ENCODE measurements at places on chromosomes 12 and 14.

DNA sequence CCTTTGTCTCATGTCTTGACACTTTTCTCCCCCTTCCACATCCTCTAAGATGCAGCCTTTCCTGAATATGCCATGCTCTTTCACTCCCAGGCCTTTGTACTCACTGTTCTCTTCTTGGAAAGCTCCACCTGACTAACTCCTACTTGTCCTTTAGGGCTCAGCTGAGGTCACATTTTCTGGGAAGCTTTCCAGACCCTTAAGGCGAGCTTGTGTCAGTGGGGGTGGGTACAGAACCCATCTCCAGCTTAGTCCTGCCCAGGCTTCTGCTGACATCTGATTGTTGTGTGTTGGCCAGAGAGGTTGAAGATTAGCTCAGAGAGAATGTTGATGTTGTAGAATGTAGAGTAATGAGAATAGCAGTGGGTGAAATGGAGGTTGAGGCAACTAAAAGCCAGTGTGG is 2.9 kb upstream of the TSFM start:
- no peak for DNase-seq

DNA sequence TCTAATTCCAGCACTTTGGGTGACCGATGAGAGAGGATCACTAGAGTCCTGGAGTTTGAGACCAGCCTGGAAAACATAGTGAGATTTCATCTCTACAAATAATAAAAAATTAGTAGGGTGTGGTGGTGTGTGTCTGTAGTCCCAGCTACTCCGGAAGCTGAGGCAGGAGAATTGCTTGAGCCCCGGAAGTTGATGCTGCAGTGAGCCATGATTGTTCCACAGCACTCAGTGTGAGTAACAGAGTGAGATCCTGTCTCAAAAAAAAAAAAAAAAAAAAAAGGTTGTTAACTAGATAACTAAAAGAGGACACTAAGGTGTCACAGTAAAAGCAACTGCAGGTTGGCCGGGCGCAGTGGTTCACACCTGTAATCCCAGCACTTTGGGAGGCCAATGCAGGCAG is 121.3 kb upstream of the MAX start:
- DNase-seq: no peak

DNA sequence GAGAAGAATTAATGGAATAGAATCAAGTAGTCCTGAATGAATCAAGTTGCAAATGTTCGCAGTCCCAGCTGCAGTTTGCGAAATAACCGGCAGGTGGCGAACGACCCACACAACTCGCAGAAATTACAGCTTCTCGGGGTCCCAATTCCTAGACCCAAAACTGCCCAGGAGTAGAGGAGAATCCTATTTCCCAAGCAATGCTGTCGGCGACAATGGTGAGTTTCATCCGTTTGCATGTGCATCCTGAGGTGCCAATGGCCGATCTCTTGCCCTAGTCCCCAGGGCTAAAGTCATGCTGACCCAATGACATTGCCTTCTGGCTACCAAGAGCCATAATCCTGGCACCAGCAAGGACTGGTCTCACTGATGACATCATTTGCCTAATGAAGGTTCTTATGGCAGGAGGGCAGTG is 8.5 kb upstream of the ASCL1 start:
- no peak for DNase-seq

- DNase-seq: no peak
Measured at GRCh38 chr12:62758216-62758615, 176.7 kb downstream of the PPM1H start.

DNA sequence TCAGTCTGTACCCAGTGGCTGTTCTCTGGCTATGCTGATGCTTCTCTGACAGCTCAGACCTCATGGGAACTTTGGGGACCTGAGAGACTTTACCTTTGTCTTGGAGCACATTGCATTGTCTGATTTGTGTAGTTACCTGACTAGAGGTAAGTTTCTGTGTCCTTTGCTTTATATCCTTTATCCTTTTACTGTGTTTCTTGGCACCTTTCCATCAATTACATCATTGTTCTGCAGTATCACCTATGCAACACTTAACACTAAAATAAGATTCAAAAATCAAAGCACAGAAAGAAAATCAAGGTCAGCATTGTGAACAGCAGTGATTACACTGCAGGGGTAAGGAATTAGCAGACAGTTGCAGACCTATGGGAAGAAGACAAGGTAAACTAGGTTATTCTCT is 43.8 kb downstream of the SLC35F4 start:
- no peak for DNase-seq

GRCh38 chr12:25264114-25264513 is 13.4 kb upstream of the KRAS start:
- no peak for DNase-seq

GRCh38 chr12:47736877-47737676 is 11.8 kb upstream of the ENDOU start:
- DNase-seq: no peak

DNA sequence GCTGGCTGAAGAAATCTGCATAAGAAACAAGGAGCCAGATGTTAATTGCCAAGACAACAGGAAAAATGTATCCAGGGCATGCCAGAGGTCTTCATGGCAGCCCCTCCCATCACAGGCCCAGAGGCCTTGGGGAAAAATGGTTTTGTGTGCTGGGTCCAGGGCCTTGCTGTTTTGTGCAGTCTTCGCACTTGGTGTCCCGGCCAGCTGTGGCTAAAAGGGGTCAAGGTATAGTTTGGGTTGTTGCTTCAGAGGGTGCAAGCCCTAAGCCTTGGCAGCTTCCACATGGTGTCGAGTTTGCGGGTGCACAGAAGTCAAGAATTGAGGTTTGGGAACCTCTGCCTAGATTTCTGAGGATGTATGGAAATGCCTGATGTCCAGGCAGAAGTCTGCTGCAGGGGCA is 29.9 kb upstream of the CNTN1 start:
- DNase-seq: no peak

GRCh38 chr12:111748867-111749266 is 17.9 kb upstream of the ALDH2 start:
- DNase-seq: no peak

GRCh38 chr12:106019144-106019543 is 119.6 kb downstream of the NUAK1 start:
- DNase-seq: no peak

GRCh38 chr14:73234586-73235394 is 2.5 kb upstream of the PAPLN start:
- no peak for DNase-seq

DNA sequence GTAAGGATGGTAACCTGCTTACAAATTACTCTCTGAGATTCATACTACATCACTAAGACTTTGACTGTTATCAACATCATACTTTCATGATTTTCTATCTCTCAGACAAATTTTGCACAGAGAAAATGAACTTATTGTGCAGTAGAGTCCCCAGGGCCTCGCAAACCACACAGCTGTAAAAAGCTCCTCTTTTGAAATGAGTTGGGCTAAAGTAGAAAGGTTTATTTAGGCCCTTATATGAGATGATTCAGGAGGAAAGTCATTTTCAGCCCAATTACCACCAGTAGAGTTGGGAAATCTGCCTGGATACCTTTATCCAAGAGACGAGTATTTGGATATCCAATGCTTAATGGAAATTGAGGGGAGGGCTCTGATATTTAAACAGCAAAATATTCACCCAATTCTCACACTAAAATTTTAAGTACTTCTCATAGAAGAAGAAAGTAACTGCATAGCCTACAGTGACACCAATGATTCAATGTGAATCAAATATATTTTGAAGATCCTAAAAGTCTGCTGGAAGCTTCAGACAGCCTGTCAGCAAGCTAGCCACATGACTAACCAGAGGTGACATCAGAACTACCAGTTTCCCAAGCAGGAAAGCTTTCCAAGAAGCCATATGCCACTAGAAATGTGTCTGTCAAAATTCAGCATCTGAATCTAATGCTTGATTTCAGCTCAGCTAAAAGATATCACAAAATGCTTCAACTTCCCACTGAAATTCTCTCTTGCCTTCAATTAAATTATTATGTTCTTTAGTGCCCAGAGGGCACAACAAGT is 190.1 kb upstream of the SYT1 start:
- no peak for DNase-seq
